ENCODE measurements at places on chromosomes 16 and 17.

DNA sequence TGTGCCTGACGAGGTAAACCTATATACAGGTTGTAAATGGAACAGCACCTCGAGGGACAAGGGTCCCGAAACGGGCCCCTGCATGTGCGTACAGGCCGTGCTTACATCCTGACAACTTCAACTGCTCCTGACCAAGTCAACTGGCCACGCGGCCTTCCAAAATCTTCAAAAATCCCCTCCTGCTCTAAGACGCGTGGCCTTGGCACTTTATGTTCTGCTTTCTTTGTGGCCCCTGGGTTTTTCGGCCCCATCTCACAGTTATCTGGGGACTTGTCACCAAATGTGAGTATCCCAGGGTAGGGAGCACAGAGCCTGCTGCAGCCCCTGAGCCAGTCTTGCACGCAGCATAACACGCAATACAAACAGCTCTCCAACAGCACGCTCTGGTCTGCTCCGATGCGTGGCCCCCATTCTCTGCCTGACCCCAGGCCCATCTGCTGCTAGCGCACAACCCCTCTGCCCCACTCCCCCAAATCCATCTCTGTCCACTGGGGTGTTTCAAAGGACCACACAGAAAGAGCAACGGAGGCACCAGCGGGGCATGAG lies 659 bp downstream of the RPH3AL start:
- no peak for DNase-seq

GRCh38 chr17:71764505-71764904 lies 356.3 kb upstream of the SOX9 start:
- peak; percentile 6 for DNase-seq

- peak; percentile 63 for DNase-seq
These were observed 414 bp downstream of the DUSP14 start for GRCh38 chr17:37490022-37490587.

- peak; percentile 36 for DNase-seq
These were observed 12.2 kb upstream of the ZNF594 start for GRCh38 chr17:5203908-5204294.

- DNase-seq = no peak
These were observed 9.1 kb downstream of the WSCD1 start for GRCh38 chr17:6079155-6079888.

DNA sequence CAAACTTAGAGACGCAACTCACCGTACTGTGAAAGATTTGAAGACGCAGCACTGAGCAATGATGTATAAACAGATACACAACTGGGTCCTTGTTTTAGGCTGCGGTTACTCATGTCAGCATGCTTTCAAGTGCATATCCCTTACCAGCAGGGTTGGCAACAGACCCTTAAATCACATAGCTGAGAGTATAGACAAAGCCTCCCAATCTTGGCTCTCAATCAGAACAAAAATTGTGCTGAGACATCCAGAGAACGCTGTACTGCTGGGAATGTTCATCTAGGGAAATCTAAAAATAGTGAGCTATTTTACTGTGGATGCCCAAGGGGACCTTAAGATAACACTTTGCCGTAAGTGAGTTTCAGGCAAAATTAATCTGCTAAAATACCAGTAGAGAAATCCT lies 84.4 kb upstream of the NUDT7 start:
- peak; percentile 42 for DNase-seq
